Stimulated activated CD4-positive, alpha-beta T cell treated with anti-CD3 and anti-CD28 coated beads, Interleukin-12 subunit alpha, Interleukin-12 subunit beta, amount 100 ng/mL, for 4 hours (primary cell): ENCODE measurements at places on chromosomes 5 and 9.
A peak's percentile ranks its signal among the peaks of the same experiment; 100 is the strongest.

GRCh38 chr9:76704593-76705204, 59.5 kb upstream of the PCA3 start:
- no peak for DNase-seq

DNA sequence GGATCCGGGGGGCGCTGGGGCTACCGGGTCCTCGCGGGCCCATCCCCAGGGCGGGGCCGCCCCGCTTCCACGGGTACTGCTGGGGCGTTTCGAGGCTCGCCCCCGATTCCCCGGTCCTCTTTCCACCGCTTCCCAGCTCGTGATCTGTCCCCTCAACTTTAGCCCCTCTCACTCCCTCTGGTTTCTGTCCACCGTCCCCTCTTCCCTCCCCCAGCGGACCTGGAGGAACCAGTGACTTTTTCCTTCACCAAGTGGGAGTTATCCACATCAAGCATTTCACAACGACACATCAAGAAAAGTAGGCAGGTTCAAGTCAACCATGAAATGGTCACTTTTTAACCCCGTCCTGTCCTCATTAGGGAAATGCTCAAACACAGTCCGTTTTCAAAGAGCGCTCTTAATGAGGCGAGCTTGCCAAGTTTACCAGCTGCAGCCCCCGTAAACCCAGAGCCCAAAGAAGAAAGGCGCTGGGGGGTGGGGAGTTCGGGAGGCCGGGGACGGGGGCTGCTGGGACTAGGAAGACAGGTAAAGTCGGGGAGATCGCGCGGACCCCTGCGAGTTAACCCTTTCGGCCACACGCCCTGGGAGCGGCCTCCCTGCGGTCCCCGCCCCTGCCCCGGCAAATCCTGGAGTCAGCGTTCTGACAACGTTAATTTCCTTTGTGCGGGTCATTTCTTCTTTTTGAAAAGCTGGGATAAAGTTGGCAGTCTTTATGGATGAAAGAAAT, 2.1 kb upstream of the NFIB start:
- no peak for DNase-seq

GRCh38 chr9:110887276-110887675, 151.0 kb downstream of the LPAR1 start:
- no peak for DNase-seq

DNA sequence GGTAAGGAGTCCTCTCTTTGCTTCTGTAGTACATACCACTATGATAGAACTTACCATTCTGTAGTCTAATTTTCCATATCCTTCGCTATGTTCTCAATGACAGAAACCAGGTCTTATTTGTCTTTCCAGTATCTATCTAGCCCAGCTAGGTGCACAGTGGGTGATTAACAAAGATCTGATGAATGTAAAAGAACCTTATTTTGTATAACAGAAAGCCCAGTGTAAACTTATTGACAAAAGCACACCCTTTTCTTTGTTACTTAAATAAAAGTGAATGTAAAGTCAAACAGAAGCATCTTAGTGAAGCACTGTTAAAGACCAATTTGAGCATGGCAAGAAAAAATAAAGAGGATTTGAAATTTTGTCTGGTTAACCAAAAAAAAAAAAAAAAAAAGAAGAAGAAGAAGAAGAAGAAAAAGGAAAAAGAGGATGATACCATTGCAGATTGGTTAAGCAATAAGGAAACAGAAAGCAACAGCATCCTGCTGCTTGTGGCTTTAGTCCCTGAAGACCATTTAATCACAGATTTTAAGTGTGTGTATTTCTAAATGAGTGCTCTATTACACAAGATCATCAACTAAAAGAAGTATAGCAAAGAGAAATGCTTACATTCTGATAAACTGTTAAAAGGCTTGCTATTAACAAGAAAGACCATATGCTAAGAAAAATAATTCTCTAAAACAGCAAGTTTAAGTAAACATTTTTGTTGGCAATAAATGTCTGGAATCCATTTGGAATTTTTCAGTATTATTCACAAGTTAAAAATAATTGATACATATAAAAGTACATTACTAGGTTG, 21.2 kb downstream of the MEGF9 start:
- no peak for DNase-seq

GRCh38 chr9:75438716-75439115, 350.4 kb downstream of the OSTF1 start:
- DNase-seq, result no peak

- DNase-seq, result no peak
Observed at GRCh38 chr5:154087260-154087659, 48.5 kb downstream of the MFAP3 start.

DNA sequence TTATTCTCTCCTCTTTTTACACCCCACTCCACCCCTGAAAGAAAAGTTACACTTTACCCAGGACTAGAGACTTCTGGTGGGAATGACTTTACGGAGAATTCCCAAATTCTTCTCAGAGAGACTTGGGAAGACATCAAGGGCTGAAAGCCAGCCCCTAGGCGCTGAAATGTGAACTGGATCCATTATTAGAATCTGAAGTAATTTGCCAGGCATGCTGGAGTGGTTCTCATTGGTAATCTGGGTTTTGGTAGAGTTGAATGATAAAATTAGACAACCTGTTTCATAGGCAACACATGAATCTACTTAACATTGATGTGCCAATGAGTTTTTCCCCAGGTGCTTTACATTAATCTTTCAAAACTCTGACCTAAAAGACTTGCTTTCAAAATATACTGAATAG, 324.8 kb downstream of the ADAMTS6 start:
- no peak for DNase-seq

- DNase-seq, result no peak
Observed at GRCh38 chr9:117394655-117395054, 20.2 kb downstream of the ASTN2 start.

DNA sequence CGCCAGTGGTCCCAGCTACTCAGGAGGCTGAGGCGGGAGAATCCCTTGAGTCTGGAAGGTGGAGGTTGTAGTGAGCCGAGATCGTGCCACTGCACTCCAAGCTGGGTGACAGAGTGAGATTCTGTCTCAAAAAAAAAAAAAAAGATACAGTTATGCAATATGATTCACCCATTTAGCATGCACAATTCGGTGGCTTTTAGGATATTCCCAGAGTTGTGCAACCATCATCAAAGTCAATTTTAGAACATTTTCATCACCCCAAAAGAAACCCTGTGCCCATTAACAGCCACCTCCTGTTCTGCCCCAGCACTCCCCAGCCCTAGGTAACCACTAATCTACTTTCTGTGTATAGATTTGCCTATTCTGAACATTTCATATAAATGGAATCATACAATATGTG, 4.3 kb upstream of the DHFR start:
- DNase-seq, result no peak

GRCh38 chr9:19870988-19871387, 82.2 kb upstream of the SLC24A2 start:
- DNase-seq, result no peak

- DNase-seq, result no peak
Observed at GRCh38 chr5:130541617-130542221, 623.3 kb downstream of the HINT1 start.

- no peak for DNase-seq
Observed at GRCh38 chr5:128904805-128905567, 60.3 kb upstream of the SLC27A6 start.

- DNase-seq, result no peak
Observed at GRCh38 chr5:82011761-82012160, 39.9 kb downstream of the ATG10 start.

GRCh38 chr5:113302120-113302519, 132.7 kb downstream of the TSSK1B start:
- DNase-seq, result no peak

- peak; percentile 10 for DNase-seq
Observed at GRCh38 chr9:86303316-86303975, 21.1 kb upstream of the ISCA1 start.
